COR-L47 (cell line): ENCODE measurements at places on chromosomes 3 and 15.

DNA sequence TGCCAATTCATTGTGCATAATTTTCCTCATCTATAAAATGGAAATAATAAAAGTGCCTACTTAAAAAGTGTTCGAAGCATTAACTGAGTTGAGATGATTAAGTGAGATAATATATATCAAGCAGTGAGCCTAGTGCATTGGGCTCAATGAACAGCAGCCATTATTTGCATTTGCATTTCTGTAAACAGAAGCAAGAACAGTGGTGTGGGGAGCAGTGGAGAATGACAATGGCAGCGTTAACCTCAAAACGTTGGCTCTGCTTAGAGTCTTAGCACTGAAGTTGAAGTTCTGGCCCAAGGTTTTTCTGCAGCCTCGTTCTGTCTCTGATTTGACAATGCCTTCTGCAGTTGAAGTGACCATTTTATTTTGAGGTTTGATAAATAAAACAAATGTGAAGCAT, 466.3 kb upstream of the ONECUT1 start:
- DNase-seq: no peak

GRCh38 chr3:107578091-107578490, 55.3 kb downstream of the BBX start:
- DNase-seq: no peak

GRCh38 chr15:89101302-89102193, 13.3 kb downstream of the ABHD2 start:
- DNase-seq: no peak

GRCh38 chr3:44762170-44762677, 630 bp downstream of the KIF15 start:
- no peak for DNase-seq

DNA sequence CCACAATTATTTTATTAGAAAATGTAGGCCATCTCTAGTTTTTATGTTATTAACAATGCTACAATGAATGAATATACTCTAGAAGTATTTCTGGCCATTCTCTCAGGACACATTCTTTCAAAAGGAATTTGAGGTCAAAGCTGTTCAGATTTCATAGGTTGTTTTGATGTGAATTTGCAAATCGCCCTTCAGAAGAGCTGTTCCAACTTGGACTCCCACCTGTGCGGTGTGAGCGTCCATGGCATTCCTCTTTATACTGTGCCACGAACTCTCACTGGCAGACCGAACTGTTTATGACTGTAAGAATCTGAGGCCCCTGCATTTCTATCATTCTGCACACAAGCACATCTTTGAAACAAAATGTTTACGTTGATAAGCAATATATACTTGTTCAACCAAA, 18.6 kb upstream of the SLC24A5 start:
- DNase-seq: no peak
